ENCODE measurements at places on chromosomes 4 and X.

DNA sequence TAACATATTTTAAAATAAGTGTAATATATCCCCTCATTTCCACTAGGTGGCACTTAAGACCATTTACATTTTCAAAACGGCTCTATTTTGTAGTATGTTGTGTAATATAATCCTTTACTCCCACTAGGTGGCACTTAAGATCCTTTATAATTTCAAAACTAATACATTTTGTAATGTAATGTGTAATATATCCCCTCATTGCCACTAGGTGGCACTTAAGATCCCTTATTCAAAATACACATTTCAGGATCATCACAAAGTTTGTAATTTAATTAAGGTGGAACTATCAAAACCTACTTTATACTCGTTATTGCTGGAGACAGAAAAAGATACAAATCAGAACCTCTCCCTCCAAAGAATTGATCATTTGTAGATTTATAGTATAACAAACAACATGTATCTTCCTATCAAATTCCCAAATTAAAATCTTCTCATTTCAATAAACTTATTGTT, 132.5 kb downstream of the ARHGAP6 start:
- no peak for DNase-seq

DNA sequence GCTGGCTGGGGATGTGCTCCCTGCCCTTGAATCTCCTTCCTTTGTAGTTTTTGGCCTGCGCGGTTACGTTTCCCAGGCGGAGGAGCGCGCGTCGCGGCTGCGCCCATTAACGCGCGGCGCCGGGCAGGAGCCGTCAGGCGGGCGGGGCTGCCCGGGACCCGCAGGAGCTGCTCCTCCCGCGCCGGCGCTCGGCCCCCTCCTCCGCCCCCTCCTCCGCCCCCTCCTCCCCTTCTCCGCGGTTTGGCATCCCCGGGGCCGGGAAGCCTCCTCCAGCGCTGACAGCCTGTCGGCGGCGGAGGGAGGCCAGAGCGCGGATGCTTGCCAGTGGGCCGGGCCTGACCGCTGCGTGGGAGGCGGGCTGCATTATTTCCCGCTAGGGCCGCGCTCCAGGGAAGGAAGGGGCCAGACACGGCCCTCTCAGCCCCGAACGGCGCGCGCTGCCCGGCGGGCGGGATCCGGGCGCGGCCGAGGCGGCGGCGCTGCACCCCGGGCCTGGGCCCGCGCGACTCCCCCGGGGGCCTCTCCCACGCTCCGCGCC, at the start of gene DCLK2:
Gene DCLK2 (plus strand): TSS at position 405 of the 538 bp plus-strand sequence. CDS start 583 bp downstream, outside the sequence.
- peak; percentile 82 for DNase-seq

DNA sequence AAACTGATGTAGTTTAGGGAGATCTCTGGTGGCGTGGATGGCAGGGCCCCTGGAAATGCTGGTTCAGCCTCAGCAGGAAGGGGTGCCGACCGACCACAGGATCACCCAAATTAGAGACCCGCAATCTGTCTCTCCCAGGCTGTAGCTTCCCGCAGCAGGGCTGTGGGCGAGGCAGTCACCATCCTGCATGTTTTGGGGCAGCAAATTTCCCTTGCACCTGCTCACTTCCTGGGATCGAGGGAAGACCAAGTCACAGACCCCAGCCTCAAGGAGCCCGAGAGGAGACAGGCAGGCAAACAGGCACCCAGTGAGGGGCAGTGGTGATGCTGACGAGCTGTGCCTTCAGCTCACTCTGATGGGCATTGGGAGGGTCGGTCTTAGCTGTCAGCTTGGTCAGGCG, 21.2 kb upstream of the GPR78 start:
- DNase-seq: no peak

- no peak for DNase-seq
These were observed 46.2 kb downstream of the RGS12 start for GRCh38 chr4:3338976-3339531.

DNA sequence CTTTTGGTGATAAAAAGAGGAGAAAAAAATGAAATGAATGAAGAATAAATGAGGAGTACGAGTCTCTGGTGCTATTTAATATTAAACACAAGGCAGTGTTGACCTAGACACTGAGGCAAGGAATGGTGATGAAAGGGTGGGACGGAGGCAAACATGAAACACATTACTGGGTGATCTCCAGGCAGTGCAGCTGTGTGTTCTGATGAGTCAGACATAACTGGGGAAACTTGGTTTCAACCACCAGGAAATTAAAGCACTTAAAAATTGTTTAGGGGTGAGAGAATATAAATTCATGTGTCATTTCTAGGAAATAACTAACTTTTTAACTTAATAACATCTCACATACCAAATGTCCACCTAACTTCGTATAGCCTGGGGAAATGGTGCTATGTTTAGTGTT, 19.7 kb upstream of the CXCL6 start:
- DNase-seq: no peak

DNA sequence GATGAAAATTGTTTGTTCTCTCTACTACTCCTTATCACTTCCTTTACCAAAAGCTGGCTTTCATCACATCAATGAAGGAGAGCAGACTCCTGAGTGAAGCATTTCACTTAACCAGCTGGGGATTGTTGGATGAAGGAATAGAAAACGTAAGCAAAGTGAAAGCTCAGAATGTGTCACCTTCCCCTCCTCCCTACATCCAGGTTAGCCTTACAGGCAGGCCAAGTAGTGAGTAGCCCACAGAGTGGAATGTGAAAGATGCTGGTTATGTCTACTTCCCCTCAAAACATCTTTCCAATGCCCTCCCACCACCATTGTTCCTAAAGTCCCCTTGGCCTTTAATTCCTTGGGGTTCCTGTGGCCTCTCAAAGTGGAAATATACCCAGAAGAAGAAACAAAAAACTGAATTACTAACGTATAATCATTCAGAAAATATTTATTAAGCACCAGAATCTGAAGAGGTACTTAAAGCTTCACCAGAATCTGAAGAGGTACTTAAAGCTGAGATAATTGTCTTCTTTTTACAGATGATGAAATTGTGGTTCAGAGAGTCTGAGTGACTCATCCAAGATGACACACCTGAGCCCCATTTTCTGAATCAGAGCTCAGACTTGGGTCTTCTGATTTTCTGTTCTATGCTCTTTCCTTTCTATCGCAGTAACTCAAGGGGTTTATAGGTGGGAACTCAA, 6.5 kb downstream of the P2RY4 start:
- DNase-seq: no peak

- no peak for DNase-seq
These were observed 54.6 kb downstream of the ARAP2 start for GRCh38 chr4:36189511-36190226.

GRCh38 chrX:155179346-155179997, 36.8 kb upstream of the VBP1 start:
- DNase-seq: no peak

Data from nephron progenitor cell (in vitro differentiated cells).